LHCN-M2 (cell line): ENCODE measurements at places on chromosomes 16 and 17. TPM values are rescaled to one million over a fixed set of nuclear protein-coding genes. Genes with fewer than 3 reads are reported as not detected.

NPIPB2 gene
- total RNA-seq, result 1.2 and 1.7 TPM in 2 replicates

DNA sequence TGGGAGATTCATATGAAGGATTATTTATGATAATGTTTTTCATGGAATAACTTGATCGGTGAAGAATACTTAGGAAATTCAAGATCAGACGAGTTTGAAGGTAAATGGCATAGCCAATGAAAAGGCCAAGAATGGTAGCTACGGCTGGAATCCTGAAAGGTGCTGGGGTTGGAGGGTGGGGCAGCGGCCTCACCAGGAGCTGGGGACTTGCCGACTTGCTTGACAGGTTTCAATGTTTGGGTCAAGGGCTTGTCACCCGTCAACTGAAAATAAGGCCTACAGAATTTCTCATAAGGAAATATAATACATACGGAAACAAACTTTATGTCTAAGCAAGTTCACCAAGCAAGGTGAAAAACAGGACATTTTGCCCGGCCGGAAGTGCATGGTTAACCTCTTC is 9.9 kb downstream of the CRYM start:
- no peak for DNase-seq

- no peak for DNase-seq
Observed at GRCh38 chr17:82014432-82014831, 8.2 kb downstream of the CENPX start.

DNA sequence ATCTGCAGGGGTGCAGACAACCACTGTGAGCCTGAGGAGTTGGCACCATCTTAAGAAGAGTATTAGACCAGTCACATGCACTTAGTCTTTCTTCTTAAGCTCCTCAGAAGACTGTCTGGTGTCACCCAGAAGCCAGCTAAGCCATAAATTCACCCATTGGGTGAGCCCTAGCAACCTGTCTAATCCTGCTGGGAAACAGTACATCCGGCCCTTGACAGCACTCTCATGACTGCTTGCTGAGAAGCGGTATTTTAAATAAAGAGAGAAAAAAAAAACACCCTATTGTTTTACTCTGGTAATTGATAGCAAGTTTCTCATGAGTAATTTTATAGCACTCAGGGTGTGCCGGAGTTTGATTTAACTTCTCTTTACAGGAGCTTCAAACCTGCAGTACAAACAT is 134.7 kb downstream of the SOX9 start:
- DNase-seq, result no peak

DNA sequence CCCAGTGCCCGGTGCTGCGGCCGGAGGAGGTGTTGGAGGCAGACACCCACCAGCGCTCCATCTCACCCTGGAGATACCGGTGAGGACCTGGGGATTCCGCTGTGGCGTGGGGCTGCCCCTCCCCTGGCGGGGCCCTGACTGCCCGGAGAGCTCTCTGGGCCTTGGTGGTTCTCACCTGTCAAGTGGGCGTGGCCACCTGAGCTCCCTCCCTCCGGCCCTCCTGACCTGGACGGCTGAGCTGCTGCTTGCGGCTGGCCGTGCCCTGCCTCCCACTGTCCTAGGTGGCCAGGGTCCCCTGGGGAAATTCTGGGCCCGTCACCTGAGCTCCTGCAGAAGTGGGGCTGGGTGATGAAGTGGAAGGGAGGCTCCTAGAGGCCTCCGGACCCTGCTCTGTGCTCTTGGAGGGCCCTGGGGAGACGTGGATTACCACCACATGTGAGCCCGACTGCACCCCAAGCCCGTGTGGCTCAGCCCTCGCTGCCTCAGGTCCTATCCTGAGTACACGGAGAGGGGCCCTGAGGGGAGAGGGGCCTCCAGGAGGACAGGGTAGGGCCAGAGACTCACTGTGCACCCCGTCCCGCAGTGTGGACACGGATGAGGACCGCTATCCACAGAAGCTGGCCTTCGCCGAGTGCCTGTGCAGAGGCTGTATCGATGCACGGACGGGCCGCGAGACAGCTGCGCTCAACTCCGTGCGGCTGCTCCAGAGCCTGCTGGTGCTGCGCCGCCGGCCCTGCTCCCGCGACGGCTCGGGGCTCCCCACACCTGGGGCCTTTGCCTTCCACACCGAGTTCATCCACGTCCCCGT is 1.1 kb downstream of the IL17C start:
- no peak for DNase-seq

OR1F1 gene
- total RNA-seq, result not detected in 2 replicates

GRCh38 chr17:8048236-8048635 is 9.4 kb downstream of the ALOX15B start:
- DNase-seq, result no peak
